Left renal pelvis (tissue), 4 donors: ENCODE measurements at places on chromosomes 4 and X. TPM values are rescaled to one million over a fixed set of nuclear protein-coding genes. Genes with fewer than 3 reads are reported as not detected.

Gene PWWP3B
- 3.0 TPM for polyA plus RNA-seq

Gene USP26
- not detected for polyA plus RNA-seq

Gene HPGD
- polyA plus RNA-seq = 141 TPM

Gene ZFP92
- polyA plus RNA-seq = 0.31 TPM

Gene SMIM43
- 0.34 TPM for polyA plus RNA-seq

Gene CBR4
- polyA plus RNA-seq = 40.6 TPM

Gene POU4F2
- polyA plus RNA-seq = not detected

Gene VCX2
- not detected for polyA plus RNA-seq

Gene TCEAL2
- polyA plus RNA-seq = 26.3 TPM

Gene PNMA6A
- 6.5 TPM for polyA plus RNA-seq

Gene WAS
- 2.8 TPM for polyA plus RNA-seq

Gene PLP1
- polyA plus RNA-seq = 14.5 TPM

Gene EVC
- 35.0 TPM for polyA plus RNA-seq

Gene RTL9
- polyA plus RNA-seq = 0.20 TPM

Gene VEGFD
- polyA plus RNA-seq = 0.95 TPM

Gene POU3F4
- polyA plus RNA-seq = 8.8 TPM

Gene MAGEA6
- not detected for polyA plus RNA-seq

Gene CENPVL1
- polyA plus RNA-seq = not detected

Gene MAGEA9B
- polyA plus RNA-seq = not detected

Gene ARR3
- 1.2 TPM for polyA plus RNA-seq

Gene SOX3
- not detected for polyA plus RNA-seq

Gene C1GALT1C1
- polyA plus RNA-seq = 33.9 TPM

Gene TRIML2
- polyA plus RNA-seq = not detected
